ENCODE measurements at places on chromosomes 6 and 20.

GRCh38 chr6:10403385-10404106, 11.3 kb downstream of the TFAP2A start:
- DNase-seq = no peak

DNA sequence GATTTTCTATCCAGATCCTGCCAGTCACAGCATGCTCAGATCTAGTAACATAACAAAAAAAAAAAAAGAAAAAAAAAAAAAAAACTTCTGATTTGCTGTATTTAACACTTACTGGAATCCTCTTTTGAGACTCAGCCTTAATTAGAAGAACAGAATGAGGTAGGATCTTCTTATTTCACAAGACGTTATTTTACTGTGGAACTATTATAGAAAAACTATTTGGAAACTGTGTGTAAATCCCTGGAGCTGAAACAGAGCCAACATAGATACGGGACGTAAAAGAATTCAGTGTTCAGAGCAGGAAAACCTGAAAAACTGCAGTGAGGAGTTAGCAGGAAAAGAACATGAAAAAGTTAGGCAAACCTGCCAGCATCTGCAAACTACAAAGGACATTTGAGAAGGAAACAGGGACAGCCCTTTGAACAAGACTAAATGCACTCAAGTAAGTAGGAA, 3.4 kb upstream of the ZNF217 start:
- DNase-seq = no peak

GRCh38 chr6:170132011-170132521, 158.8 kb downstream of the DLL1 start:
- no peak for DNase-seq

GRCh38 chr20:6067763-6068318, 14.0 kb upstream of the LRRN4 start:
- no peak for DNase-seq

DNA sequence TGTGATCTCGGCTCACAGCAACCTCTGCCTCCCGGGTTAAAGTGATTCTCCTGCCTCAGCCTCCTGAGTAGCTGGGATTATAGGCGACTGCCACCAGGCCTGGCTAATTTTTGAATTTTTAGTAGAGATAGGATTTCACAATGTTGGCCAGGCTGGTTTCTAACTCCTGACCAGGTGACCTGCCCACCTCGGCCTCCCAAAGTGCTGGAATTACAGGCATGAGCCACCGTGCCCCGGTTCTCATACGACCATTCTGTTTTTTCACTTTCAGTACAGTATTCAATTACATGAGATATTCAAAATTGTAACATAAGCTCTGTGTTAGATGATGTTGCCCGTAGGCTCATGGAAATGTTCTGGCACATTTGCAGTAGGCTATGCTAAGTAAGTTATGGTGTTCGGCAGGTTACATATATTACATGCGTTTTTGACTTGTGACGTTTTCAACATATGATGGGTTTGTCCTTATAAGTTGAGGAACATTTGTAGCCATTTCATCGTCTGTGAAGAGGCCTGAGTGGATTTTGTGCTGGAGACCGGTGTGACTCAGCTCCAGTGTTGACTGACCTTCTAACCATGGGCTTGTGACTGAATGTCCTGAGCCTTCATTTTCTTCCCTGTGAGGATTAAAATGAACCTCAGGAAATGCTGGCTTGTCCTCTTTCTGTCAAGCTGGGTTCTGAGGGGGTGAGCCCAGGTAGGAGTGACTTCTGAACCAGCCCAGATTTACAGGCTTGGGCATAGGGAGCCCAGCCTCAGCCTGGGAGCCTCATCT, 12.2 kb downstream of the PPARD start:
- DNase-seq = no peak

- no peak for DNase-seq
Measured at GRCh38 chr20:14518648-14519047, 181.2 kb upstream of the FLRT3 start.

GRCh38 chr6:28269492-28269891, 2.5 kb downstream of the ZSCAN26 start:
- DNase-seq = no peak

GRCh38 chr6:28523241-28523622, 2.4 kb upstream of the GPX5 start:
- DNase-seq = no peak

GRCh38 chr6:18507018-18507415, 119.9 kb downstream of the RNF144B start:
- no peak for DNase-seq

- DNase-seq = no peak
Measured at GRCh38 chr6:89942601-89943000, 48.3 kb downstream of the GJA10 start.

GRCh38 chr6:137728386-137729349, 138.4 kb upstream of the TNFAIP3 start:
- DNase-seq = no peak

- no peak for DNase-seq
Measured at GRCh38 chr6:52736145-52736544, 27.1 kb downstream of the GSTA2 start.

DNA sequence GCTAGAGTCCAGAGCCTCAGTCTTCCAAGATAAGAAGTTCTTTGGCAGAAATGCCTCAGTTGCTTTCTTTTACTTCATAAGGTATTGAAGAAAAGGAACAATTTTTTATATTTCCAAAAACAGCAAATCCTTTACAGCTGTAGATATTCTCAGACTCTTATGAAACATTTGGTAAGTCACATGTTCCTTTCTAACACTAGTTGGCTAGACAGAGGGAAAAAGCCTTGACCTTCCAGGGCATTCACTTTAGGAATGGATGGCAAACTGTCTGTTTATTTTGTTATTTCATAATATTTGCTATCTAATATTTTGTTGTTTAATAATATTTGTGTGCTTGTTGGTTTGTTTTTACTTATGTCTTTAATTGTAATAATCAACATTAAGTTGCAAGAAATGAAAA, 140.8 kb downstream of the PTPRK start:
- no peak for DNase-seq

DNA sequence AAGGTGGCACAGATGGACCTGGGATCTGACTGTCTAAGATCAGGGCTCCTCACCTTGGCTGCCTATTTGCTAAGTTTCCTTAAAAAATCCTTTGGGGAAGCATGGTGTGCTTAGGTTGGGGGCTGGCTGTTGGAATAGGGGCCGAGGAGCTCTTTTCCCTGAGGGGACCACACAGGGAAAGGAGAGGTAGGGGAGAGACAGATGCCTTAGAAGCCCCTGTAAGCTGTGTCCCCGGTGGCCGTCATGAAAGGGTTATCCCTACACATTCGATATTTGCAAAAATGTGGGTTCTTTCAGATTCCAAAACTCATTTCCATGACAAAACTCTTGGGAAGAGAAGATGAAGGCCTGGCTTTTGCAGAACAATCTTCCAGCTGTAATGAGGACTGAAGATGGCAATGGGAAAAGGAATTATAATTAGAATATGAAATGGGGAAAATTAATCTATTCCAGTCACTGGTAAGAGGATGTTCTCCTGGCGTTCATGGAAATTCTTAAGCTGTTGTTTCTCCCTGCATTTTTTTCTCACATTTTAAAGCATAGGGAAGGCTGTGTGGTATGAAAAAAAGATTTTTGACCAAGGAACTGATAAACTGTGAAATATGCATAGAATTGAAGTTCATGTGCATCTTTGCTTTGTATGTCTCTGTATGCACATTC, 53.8 kb downstream of the TOX2 start:
- DNase-seq = no peak

- no peak for DNase-seq
Measured at GRCh38 chr20:9149796-9150195, 80.9 kb downstream of the PLCB4 start.

GRCh38 chr6:16669227-16669626, 92.0 kb downstream of the ATXN1 start:
- DNase-seq = no peak
